ENCODE measurements at places on chromosomes 11 and 22.

DNA sequence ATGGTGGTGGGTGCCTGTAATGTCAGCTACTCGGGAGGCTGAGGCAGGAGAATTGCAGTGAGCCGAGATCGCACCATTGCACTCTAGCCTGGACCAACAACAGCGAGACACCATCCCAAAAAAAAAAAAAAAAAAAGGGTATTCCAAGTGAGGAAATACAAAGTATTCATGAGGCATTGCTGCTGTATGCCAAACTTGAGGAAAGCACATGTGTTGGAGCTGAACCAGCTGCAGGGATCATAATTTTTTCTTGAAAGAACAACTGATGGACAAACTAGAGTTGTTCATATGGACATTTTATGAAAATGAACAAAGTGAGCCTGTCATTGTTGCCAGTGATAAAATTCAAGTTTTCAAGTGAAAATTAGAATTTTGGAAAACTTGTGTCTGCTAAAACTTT lies 15.8 kb downstream of the MARK2 start:
- no peak for DNase-seq

DNA sequence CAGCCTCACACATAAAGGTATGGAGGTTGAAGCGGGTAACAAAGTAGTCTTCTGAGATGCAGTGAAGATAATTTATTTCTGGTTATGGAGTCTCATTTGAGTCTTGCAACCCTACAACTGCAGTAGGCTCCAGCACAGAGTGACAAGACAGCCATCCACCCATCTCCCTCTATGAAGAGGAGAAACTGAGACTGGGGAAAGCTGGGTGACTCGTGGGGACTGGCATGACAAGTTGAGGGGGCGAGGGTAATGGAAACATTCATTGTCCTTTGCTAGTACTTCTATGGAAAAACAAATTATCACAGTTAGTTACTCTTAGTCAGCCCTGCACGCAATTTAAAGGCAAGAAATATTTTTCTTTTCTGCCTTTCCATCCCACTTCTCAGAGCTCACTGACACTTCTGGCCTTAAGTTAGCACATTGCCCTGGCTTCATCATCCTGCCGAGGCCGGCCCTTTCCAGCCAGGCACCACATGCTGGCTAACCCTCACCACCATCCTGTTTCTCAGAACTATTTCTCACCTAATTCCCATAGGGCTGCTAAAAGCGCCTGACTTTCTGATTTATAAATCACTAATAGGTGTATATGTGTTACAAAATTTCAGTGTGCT lies 361.1 kb downstream of the ETS1 start:
- DNase-seq = no peak

- no peak for DNase-seq
Measured at GRCh38 chr11:117560780-117561530, 233.3 kb downstream of the CEP164 start.

DNA sequence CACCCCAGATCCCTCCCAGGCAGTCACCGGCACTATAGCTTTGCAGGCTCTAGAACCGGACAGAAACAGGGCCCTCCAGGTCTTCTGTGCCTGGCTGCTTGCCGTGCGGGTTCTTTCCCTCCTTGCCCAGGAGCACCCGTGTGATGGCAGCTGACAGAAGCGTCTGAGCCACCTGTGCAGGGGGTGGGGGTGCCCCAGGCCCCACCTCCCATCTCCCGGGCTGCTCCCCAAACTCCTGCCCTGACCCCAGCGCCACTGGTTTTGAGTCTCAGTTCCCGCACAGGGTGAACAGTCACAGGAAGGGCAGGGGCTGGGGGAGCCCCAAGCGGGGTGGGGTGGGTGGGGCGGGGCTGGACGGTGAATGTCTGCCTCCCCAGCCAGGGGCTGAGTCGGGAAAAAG lies 13.2 kb upstream of the PHLDA2 start:
- DNase-seq = no peak

DNA sequence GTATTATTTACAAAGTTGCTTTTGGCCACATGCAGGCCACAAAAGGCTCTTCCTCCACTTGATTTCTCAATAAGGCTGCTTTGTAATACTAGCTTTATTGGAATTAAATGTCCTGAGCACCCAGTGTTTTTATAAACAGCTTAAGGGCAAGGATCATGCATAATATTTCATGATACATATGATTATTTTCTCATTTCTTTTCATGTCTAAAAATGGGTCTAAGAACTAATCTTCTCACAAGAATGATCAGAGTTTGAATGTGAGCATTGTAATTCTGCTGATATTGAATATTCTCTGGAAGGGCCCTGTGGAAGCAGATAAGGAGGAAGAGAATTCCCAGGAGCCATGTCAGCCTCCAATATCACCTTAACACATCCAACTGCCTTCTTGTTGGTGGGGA lies at the start of gene OR52K2:
Gene OR52K2, plus strand, starts transcription at position 301 of the 400 bp plus-strand sequence. Its CDS starts 45 bp downstream, at position 346.
- no peak for DNase-seq

DNA sequence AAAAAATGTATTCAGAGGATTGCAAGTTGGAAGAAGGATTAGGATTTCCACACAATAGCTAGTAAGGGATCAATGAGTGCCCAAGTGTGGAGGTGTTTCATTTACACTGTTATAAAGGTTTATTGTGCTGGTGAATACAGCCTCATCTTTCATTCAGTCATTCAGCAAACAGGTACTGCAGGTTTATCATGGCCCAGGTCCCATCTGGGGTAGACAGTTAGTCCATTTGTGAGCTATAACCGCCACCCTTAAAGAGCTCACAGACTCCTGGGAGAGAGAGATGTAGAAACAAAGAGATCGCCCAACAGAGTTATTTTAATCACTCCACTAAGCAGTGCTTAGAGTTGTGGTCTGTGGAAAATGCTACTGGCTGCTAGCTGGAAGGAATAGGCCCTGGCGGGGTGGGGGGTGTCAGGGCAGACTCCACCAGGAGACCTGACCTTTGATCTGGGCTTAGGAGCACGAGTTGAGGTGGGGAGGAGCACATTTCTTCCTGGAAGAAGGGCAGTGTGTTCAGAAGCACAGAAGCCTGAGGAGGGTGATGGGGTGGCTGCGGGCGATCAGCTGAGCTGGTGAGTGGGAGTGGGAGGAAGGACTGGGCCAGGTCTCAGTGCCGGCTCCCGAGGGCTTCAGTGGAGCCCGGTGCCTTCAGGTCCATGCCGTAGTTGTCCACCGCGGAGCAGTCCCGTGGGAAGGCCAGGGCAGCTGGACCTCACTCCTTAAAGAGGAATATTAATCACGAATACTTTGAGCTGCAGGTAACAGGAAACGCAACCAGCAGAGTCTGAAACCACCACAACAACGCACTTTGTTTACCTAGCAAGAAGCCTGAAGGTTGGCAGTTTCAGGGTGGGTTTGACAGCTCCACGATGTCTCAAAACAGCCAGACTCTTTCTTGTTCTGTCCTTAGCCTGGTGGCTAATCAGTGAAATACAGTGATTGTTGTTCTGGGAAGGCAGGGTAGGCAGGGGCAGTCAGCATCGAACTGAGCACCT lies 11.2 kb downstream of the TOM1 start:
- no peak for DNase-seq

DNA sequence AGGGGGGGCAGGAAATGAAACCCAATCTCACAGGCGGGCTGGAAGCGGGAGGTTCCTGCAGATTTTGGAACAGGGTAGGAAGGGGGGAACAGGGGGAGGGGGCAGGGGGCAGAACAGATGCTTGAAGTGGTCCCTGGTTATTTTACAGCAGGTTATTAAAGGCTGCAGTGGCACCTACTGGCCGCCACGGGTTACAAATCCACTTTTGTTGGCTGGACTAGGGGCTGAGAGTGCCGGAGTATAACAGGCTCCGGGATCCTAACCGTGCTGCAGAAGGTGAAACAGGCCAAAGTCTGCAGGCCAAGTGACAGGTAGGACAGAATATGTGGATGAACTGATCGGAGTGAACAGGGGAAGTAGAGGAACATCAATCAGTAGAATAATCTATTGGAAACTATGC lies 2.5 kb downstream of the ROBO3 start:
- no peak for DNase-seq

- DNase-seq = no peak
Measured at GRCh38 chr11:127338380-127339259, 338.1 kb upstream of the KIRREL3 start.

DNA sequence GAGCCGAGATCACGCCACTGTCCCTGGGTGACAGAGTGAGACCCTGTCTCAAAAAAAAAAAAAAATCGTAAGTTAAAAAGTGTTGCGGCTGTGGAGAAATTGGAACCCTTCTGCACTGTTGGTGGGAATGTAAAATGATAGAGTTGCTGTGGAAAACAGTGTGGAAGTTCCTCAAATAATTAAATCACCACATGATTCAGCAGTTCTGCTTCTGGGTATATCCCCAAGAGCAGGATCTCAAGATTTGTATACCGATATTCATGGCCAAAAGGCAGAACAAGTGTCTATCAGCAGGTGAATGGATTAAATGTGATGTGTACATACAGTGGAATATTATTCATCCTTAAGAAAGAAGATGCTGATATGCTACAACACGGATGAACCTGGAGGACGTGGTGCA lies 3.8 kb downstream of the SELENOO start:
- DNase-seq = no peak

GRCh38 chr11:43825217-43825816 lies 55.3 kb upstream of the ALKBH3 start:
- DNase-seq = no peak

DNA sequence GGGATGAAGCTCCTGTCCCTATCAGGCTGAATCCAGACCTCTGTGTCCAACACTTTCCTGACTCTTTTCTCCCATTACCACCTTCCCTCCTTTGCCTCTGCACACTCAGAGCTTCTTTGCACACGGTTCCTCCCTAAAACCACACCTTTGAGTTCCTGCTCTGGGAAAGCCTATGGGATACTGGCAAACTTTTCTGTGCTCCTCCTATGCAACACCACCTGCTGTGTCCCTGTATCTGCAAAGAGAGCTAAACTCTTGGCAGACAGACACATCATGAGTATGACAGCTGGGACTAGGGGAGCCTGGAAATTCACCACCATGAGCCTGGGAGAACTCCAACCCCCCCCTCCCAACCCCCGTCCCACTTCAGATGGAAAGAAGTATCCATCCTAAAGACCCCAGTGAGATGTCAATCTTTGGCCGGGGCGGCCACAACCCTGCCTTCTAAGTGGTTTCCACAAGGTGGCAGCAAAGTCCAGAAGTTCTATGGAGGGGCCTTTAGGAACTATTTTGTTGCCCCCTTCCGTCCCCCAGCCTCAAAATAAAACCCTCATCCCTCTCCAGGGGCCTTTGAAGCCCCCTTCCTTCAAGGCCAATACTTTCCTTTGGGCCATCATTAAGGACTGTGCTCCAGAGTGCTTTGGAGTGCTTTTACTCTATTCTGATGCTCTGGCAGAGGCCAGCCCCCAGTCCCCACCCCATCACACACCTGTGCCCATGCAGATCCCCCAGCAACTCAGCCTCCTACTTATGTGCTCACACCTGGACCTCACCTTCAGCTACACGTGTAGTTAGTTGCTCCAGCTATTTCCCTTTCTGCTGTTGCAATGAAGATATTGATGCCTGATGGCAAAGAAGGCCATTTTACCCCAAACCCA lies 19.4 kb downstream of the HTR3A start:
- peak; percentile 14 for DNase-seq

DNA sequence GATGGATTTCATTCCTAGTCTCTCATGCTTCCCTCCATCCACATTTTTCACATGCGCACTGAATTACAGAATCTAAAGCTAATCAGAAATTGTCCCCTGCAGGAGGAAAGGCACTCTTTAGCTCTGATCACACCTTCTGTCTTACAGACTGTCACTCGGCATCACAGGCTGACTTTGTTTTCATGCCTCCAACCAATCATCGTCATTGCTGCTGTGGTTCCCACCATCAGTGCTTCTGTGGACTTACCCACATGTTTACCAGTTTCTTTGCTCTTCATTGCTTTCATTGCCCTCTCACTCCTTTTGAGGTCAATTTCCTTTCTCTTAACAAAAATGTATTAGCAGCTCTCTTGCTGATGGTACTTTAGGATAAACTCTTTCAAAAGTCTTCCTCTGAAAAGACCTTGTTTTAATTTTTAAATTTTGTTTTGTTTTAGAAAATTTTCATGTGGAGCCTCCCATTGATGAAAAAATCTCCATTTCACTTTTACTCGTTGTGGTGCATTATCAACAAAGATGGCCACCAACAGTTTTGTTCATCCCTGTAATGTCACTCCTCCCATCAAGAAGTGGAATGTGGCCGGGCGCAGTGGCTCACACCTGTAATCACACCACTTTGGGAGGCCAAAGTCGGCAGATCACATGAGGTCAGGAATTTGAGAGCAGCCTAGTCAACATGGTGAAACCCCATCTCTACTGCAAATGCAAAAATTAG lies 20.2 kb upstream of the TREH start:
- DNase-seq = peak; percentile 39

DNA sequence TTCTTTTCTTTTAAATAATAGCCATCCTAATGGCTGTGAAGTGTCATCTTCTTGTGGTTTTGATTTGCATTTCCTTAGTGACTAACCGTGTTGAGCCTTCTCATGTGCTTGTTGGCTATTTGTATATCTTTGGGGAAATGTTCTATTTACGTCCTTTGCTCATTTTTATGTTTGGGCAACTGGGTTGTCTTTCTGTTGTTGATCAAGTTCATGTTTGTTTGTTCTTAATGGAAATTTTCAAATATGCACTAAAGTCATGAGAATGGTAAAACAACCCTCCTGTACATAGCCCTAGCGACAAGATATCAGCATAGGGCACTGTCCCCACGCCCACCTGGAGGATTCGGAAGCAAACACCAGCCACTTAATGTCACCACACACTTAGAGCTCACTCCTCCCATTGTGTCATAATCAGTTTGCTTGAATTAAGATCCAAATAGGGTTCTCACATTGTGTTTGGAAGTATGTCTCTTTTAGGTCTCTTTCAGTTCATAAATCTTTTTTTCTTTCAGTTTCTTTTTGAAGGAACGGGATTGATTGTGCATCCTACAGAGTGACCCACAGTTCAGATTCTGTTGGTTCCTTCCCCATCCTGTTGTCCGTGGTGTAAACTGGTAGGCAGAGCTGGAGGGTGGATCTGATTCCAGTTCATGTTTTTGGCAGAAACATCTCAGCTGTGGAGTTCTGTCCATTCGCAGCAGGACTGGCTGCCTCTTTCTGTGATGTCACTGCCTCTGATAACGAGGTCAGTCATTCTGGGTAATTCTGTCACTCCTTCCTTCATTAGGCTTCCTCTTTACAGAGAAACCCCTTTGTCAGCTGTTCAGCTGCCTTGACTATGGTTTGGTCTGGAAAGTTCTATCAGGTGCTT lies 26.4 kb upstream of the ADORA2A start:
- no peak for DNase-seq

DNA sequence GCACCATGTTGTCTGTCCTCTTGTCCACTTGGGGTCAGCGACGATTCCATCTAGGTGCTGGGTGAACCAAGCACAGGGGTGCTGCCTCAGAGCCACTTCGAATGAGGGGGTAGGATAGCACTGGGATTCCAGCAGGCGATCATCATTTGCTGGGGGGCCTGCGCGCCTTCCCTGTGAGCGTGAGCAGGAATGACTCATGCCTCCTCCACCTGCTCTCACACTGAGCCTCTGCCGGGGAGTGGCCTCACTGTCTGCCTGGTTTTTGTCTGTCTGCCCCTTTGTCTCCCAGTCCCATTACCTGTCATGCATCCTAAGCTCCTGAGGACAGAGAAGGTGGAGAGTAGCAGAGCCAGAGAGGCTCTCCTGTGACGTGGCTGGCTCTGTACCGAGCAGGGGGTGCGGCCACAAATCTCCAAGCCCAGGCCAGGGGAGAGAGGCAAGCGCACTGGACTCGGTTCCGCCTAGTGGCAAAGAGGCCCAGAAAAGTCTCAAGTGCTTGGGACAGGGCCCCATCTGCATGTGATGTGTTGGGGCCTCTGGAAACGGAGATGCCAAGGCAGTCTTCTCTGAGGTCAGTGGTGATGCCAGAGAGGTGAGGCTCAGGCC lies 30.8 kb downstream of the RSPH14 start:
- no peak for DNase-seq

GRCh38 chr11:119518746-119519730 lies 96.1 kb upstream of the THY1 start:
- no peak for DNase-seq
